ENCODE measurements at places on chromosomes 7 and 10.

GRCh38 chr10:99285881-99286280 lies 43.3 kb upstream of the CNNM1 start:
- no peak for DNase-seq

DNA sequence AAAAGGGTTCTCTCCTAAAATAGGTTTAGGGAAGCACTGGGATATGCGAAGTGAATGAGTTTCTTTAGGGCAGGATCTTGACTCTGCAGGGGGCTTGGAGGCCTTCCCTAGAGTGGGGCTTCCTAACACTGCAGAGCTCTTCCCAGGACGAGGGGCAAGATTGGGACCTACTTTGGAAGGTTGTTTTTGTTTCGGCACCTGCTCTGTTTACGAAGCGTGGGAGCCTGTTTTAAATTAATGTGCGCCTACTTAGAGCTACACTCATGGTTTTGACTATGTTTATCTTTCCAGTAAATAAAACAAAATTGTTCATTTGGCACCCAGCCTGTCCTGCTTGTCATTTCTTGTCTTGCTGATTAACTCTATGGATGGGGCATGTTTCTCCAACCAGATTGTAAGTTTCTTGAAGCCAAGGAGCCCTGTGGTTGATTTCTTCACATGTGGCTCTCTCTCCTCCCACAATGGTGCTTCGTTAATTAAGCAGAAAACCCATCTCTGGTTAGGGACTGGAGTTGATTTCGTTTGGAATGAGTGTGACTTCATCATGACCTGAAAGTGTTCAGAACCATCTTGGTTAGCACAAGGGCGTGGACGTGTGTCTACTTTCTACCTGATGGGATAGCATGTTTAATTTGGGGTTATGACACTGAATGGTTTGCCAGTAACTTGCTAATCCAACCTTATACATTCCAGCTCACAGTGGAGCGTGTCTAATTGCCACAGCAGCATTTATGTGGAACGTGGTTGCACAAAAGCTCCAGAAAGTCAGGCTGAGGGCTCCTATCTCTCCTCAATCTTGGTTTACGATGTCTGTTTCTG lies 98.1 kb downstream of the TCF7L2 start:
- no peak for DNase-seq

DNA sequence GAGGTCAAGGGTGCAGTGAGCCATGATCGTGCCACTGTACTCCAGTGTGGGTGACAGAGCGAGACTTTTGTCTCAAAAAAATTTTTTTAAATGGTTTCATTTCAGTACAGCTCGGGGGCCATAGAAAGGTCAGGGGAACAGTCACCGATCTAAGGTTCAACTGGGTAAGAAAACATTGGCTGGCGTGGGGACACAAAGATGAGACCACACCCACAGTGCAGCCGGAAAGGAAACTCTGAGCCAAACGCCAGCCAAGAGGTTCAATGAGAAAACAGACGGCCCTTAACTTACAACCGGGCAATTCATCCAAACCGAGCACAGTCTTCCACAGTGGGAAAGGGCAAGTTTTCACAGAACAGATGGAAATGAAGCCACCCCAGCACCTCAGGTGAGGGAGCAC lies 65.1 kb downstream of the SLC37A3 start:
- no peak for DNase-seq

DNA sequence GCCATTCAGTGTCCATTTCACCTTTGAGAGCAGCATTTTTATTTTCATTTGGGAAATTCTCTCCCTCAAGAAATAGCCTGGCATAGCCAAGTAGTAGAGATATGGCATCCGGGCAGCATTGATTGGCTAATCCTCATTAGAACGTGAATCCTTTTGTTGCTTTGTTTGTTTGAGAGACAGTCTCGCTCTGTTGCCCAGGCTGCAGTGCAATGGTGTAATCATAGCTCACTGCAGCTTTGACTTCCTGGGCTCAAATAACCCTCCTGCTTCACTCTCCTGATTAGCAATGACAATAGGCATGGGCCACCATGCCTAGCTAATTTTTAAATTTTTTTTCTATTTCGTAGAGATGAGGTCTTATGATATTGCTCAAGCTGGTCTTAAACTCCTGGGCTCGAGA lies 1174.9 kb upstream of the AUTS2 start:
- DNase-seq = no peak

GRCh38 chr10:5647507-5648240 lies 18.7 kb downstream of the ASB13 start:
- no peak for DNase-seq

- peak; percentile 23 for DNase-seq
These were observed 13.8 kb downstream of the MRPL32 start for GRCh38 chr7:42945821-42946626.

GRCh38 chr7:157841773-157842370 lies 505.1 kb downstream of the DNAJB6 start:
- DNase-seq = no peak

GRCh38 chr7:20906801-20907453 lies 120.2 kb upstream of the SP8 start:
- no peak for DNase-seq

DNA sequence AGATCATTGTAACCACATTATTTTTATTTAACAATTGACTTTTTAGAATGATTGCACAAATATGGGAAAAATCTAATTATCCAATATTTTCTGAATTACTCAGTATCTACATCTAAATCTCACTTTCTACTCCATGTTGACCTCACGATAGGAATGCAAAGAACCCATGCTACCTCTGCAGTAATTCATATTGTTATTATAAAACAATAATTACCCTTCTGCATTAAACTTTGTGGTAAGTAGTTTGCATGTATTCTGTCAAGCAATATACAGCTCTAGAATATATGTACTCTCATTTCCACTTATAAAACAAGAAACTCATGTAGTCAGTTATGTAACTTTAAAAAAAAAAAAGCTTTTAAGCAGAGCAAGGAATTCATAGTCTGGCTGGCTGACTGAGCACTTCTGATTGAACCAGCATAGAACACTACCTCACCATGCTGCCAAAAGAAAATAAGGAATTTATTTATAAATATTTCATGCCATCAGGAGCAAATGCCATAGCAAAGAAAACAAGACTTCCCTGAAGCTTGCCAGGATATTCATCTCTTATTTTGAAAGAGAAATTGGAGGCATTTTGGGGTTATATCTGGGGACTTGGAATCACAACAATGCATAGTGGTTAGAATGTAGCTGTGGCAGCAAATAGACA lies 895.7 kb downstream of the XPNPEP1 start:
- DNase-seq = no peak

- peak; percentile 10 for DNase-seq
These were observed at the start of gene AMPH for GRCh38 chr7:38630720-38631673. AMPH (minus strand) TSS chr7:38631373; CDS start chr7:38631351, 22 bp downstream.

DNA sequence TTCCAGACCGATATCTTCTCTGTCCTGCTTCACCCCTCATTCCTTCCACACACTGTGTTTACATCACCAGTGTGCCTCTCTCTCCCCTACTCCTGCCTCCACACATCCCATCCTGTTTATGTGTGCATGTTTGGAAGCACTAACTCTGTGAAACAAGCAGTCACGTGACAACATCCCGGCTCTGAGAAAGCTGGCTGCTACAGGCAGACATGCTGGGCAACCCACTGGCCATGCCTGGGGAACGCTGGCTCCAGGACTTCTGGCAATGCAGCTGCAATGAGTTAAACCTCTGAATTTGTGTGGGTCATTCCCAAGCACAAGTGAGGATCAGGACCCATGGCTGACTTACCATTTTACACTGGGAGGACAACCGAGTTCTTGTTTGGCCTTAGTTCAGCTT lies 74.0 kb downstream of the WNT2 start:
- no peak for DNase-seq

GRCh38 chr10:5460468-5461202 lies 38.7 kb downstream of the CALML5 start:
- no peak for DNase-seq

DNA sequence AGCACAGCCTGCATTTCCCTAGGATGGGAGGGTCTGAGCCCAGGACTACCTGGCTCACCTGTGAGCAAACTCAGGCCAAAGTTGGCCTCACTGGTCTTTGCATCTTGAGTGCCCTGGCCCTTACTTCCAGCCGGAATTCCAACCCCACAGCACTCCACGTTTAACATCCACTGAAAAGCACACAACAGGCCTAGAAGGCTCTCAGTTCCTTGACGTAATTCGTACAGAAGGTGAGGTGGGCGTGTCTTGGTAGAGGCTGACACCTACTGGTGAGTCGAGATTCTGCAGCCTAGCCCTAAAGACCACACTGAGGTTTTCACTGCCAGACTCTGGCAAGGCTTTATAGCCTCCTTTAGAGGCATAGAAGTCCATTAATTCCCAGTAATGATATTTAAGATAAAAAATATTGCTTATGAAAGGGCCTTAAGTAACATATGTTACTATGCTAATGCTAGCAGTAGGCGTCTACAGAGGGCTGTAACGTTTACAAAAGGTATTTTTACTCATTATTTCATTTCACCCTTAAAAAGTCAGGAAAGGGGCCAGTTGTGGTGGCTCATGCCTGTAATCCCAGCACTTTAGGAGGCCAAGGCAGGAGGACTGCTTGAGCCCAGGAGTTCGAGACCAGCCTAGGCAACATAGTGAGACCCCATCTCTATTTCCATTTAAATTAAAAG lies 95.8 kb downstream of the HIP1 start:
- DNase-seq = peak; percentile 83

- no peak for DNase-seq
These were observed 12.3 kb downstream of the DKK1 start for GRCh38 chr10:52326382-52326781.

- no peak for DNase-seq
These were observed 149.1 kb upstream of the CALCR start for GRCh38 chr7:93723424-93724124.

GRCh38 chr7:105512926-105513526 lies 9.0 kb downstream of the PUS7 start:
- no peak for DNase-seq

DNA sequence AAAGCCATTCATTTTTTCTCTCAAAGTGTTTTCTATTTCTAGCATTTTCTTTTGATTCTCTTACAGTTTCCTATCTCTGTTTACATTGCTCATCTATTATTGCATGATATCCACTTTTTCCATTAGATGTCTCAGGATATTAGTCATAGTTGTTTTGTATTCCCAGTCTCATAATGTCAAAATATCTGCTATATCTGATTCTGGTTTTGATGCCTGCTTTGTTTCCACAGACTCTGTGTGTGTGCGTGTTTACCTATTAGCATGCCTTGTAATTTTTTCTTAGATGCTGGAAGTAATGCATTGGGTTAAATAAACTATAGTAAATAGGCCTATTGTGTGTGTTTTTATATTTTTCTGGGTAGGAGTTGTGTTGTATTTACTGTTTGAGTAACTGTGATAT lies 1126.3 kb downstream of the SORCS1 start:
- no peak for DNase-seq

DNA sequence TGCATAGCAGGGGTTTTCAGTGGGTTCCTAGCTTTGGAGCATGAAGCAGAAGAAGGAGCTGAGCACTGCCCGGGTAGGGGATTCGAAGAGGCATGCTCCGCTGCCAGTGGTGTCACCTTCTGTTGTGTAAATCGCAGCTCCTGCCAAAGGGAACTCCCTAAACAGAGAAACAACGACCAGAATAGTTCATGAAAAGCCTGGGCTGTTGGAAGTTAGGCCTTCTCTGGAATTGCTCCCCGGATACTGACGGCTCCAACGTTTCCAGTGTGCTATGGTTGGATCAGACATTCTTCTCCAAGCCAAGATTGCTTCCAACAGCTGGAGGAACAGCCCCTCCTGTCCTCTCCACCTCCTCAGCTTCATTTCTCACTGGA lies 546.0 kb upstream of the FZD8 start:
- no peak for DNase-seq

GRCh38 chr7:69864822-69865221 lies 266.5 kb downstream of the AUTS2 start:
- DNase-seq = no peak

DNA sequence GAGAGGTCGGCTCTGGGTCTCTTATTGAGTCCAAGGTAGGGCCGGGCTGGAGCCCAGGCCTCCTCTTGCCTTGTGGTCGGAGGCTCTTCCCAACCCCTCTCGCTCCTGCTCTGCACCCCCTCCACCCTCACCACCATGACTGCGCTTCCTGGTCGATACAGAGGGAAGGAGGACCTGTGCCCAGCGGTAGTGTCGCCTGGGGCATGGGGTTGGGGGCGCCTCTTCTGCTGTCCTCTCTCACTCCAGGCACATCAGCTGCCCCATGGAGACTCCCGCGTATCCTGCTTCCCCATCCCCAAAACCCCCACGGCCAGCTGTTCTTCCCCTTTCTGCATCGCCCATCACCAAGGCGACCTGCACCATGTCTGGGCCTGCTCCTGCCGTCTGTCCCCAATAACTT lies 44.4 kb downstream of the TMEM270 start:
- DNase-seq = no peak

DNA sequence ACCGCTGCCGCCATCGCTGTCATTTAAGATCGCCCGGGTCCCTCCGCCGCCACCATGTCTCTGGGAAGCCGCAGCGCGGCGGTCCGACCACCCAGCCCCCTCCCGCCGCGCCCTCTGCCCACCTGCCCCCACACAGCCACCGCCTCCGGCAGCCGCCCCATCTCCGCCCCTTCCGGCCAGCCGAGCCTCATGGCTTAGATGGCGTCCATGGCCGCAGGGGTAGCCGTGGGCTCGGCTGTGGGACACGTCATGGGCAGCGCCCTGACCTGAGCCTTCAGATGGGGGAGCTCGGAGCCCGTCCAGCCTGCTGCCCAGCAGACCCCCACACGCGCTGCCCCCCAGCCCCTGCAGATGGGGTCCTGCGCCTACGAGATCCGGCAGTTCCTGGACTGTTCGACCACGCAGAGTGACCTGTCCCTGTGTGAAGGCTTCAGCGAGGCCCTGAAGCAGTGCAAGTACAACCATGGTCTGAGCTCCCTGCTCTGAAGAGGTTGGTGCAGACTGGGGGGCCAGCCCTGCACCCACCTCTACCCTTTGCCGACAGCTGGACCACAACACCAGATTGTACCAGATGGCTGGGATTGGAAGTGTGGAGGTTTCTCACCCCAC lies 38.0 kb upstream of the TARP start:
- peak; percentile 49 for DNase-seq

GRCh38 chr7:157762824-157763223 lies 426.0 kb downstream of the DNAJB6 start:
- DNase-seq = no peak

GRCh38 chr10:31149835-31150512 lies 118.3 kb upstream of the ZNF438 start:
- DNase-seq = no peak

DNA sequence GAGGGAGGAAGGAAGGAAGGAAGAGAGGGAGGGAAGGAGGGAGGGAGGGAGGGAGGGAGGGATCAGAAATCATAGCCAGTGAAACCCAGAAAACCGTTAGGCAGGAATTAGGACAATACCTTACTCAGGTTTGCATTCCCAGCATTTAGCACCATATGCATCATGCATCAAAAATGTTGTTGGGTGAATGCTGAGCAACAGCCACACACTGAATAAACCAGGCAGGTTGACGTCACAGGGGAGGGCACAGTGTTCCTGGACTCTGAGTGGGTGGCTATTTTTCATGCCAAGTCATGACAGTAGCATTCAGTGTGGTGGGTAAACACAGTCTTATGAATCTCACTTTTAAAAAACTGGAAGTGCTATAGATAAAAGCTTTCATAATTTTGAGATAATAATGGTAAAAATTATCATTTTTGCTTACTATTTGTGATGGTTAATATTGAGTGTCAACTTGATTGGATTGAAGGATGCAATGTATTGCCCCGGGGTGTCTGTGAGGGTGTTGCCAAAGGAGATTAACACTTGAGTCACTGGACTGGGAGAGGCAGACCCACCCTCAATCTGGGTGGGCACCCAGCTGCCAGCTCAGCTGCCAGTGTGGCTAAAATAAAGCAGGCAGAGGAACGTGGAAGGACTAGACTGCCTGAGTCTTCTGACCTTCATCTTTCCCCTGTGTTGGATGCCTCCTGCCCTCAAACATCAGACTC lies 199.1 kb upstream of the PRKCQ start:
- no peak for DNase-seq

Measured in activated CD4-positive, alpha-beta T cell treated with anti-CD3 and anti-CD28 coated beads, Interleukin-10, Interleukin-2, amounts not matched to agents 100 ng/mL and 50 ng/mL, durations not matched to agents 16 hours and 8 hours (primary cell).